Naive thymus-derived CD4-positive, alpha-beta T cell (primary cell): ENCODE measurements at places on chromosomes 16 and 17. TPM values are rescaled to one million over a fixed set of nuclear protein-coding genes. Genes with fewer than 3 reads are reported as not detected.

GRCh38 chr16:54867302-54867832 lies 63.3 kb upstream of the IRX5 start:
- H3K4me3 ChIP-seq: no peak overlapping the region
- no peaks in the 10 kb centered on the region for H3K27me3 ChIP-seq
- H3K36me3 ChIP-seq: no peaks in the 10 kb centered on the region
- no peaks in the 10 kb centered on the region for H3K4me1 ChIP-seq
- no peak for DNase-seq
- no peak overlapping the region for H3K27ac ChIP-seq

GRCh38 chr16:69116256-69116875 lies 10.9 kb downstream of the HAS3 start:
- no peaks in the 10 kb centered on the region for H3K4me1 ChIP-seq
- H3K36me3 ChIP-seq: peaks cover 72% of the 10 kb centered on the region
- H3K27me3 ChIP-seq: no peaks in the 10 kb centered on the region
- DNase-seq: no peak

DNA sequence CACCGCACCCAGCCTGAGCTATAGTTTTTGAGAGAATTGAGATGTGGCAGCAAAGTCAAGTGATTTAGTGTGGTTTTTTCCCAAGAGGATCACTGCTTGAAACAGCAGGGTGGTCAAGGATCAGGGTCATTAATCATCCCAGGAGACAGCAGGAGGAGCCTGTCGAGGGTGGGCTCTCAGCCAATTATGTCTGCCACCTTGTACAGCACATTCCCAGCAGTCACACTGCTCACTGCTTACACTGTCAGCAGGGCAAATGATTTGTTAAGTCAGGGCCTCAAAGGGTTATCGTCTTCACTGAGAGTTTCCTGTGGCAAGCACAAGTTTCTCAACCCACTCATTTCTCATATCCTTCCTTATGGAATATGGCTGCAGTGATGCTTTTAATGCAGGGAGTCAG lies 13.2 kb downstream of the B3GNT9 start:
- no peak overlapping the region for H3K4me3 ChIP-seq
- DNase-seq: no peak
- no peak overlapping the region for H3K27ac ChIP-seq
- H3K4me1 ChIP-seq: no peaks in the 10 kb centered on the region
- H3K36me3 ChIP-seq: peaks cover 90% of the 10 kb centered on the region

- H3K36me3 ChIP-seq: no peaks in the 10 kb centered on the region
- no peak overlapping the region for H3K27ac ChIP-seq
- H3K27me3 ChIP-seq: no peaks in the 10 kb centered on the region
- no peaks in the 10 kb centered on the region for H3K4me1 ChIP-seq
- H3K4me3 ChIP-seq: no peak overlapping the region
- no peak for DNase-seq
Observed at GRCh38 chr17:81435652-81436293, 40.5 kb downstream of the BAHCC1 start.

DNA sequence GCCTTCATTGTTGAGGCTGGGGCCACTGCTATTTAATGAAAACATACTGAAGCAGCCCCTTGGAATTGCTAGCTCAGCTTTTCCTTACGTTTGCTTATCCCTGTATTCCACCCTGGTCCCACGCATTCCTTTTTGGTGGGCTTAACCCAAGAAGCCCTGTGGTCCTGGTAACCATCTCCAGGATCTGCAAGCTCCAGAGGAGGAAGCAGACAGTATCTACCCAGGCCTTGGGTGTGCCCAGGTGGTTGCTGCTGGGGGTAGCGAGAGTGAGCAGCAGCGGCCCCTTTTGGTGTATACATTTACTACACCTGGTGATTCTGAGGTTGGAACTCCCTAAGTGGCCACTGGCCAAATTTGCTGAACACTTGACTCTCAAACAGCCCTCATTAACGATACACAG lies 97.7 kb downstream of the CBLN1 start:
- no peak for DNase-seq
- H3K27me3 ChIP-seq: no peaks in the 10 kb centered on the region
- H3K4me1 ChIP-seq: no peaks in the 10 kb centered on the region
- H3K27ac ChIP-seq: no peak overlapping the region
- H3K36me3 ChIP-seq: no peaks in the 10 kb centered on the region

Gene TNFSF13
- 3.2 TPM for total RNA-seq

Gene RND2
- total RNA-seq: 0.32 TPM
